Regular cardiac myocyte (primary cell): ENCODE measurements at places on chromosomes 1 and 21. TPM values are rescaled to one million over a fixed set of nuclear protein-coding genes. Genes with fewer than 3 reads are reported as not detected.

The SPRR4 gene
- total RNA-seq = not detected in 2 replicates

The LYPD8 gene
- total RNA-seq = 0.28 TPM in 1 of 2 replicates, not detected in the other

The TSPAN2 gene
- 0.58 and 0.85 TPM in 2 replicates for total RNA-seq

The NTNG1 gene
- total RNA-seq = 0.85 and 1.3 TPM in 2 replicates

The UBL4B gene
- not detected in 2 replicates for total RNA-seq

The B3GALT5 gene
- total RNA-seq = under 0.01 and 0.56 TPM in 2 replicates

The CFHR4 gene
- not detected in 2 replicates for total RNA-seq

The PFKFB2 gene
- total RNA-seq = 1.5 and 6.5 TPM in 2 replicates

The PHGDH gene
- total RNA-seq = 43.4 and 104 TPM in 2 replicates

The TNN gene
- not detected in 2 replicates for total RNA-seq

The FMO3 gene
- total RNA-seq = 0.38 and 12.1 TPM in 2 replicates

The FMN2 gene
- total RNA-seq = 29.0 and 73.6 TPM in 2 replicates

The ZBED6 gene
- 10.0 and 12.4 TPM in 2 replicates for total RNA-seq

The OR10J1 gene
- not detected in 2 replicates for total RNA-seq

The GBP7 gene
- total RNA-seq = not detected in 2 replicates
